ENCODE measurements at places on chromosomes 1 and 21.

- no peak for DNase-seq
Measured at GRCh38 chr1:27292106-27292505, 29.9 kb upstream of the TMEM222 start.

DNA sequence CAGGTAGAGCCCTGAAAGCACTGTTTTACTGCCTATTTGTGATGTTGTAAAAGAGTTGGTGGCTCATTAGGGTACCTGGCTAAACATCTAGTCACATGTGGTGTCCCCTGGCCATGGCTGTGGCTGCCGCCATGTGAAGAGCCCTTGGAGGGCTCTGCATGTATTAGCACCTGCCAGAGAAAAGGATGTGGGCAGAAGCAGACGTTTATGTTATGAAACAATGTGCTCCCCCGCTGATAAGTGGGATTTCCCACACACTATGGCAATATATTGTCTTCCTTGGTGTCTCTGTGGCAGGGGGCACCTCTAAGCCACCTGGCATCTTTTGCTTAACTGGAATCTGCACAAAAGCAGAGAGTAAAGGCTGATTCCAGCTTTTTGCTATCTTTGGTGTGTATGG is 9.6 kb downstream of the TENT5C start:
- DNase-seq = no peak

GRCh38 chr21:35336534-35336933 is 287.4 kb upstream of the RUNX1 start:
- DNase-seq = no peak

DNA sequence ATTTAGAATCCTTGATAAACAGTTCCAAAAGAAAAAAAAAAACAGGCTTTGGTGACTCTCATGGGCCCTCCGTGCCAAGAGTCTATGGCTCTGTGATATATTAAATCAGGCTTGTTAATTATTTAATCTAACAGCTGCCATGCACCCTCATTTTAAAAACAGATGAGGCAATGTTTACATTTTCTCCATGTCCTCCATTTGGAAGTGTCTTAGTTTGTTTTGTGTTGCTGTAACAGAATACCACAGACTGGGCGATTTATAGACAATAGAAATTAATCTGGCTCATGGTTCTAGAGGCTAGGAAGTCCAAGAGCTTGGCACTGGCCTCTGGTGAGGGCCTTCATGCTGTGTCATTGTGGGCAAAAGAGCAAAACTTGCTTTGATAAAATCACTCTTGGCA is 58.0 kb downstream of the B3GALT5 start:
- no peak for DNase-seq

GRCh38 chr1:107609808-107610207 is 355.2 kb downstream of the VAV3 start:
- DNase-seq = no peak
